Ascending aorta (tissue), 2 donors: ENCODE measurements at places on chromosomes 4 and X.

DNA sequence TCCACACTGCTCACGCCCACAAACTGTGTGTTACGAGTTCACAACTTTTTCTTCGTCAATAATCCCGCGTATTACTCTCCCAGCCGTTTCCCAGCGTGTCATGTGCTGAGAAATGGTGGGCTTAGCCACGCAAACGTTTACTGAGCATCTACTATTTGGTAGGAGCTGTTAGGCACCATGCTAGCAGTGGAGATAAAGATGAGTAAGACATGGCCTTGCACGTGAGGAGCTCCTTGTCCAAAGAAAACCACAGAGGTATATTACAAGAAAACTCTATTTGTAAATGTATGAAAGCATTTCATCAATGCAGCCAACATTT lies 821 bp upstream of the TMEM128 start:
- DNase-seq = no peak

- DNase-seq = peak; percentile 64
Observed at GRCh38 chrX:129654652-129655546, at the start of gene APLN. APLN (minus strand) TSS chrX:129654956; CDS start chrX:129654630, 326 bp downstream.

DNA sequence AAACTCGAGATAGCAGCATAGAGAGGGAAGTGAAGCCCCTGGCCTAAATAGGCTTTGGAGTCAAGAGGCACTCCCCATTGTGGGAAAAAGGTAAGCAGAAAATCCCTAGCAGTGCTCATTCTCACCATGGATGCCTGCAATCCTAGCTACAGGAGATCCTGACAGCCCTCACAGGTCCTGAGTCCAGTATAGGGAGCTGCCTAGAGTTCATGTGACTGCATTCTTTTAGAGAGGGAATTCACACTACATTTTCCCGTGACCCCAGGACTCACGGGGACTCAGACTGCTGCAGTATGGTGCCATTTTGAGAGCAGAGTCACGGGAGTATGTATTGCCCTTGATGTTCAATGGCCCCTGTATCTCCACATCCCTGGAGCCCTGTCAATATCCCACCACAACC lies 82.4 kb downstream of the MAGED1 start:
- DNase-seq = no peak

DNA sequence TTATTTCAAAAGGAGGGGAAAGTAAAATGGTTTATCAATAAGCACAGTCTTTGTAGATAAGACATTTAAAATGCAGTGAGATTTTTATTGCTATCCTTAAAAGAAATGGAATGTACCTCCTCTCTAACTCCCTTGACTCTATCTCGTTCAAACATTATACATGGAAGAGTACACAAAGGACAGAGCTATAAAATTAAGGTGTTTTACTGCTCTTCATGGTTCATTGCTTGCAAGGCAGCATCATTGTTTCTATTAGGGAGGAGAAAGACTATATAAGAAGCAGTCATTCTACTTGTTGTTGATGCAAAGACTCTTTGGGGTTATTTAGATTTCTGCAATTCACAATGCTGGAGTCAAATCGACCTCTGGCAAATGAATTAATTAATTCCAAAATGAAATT lies 380.2 kb upstream of the NDST3 start:
- DNase-seq = no peak

DNA sequence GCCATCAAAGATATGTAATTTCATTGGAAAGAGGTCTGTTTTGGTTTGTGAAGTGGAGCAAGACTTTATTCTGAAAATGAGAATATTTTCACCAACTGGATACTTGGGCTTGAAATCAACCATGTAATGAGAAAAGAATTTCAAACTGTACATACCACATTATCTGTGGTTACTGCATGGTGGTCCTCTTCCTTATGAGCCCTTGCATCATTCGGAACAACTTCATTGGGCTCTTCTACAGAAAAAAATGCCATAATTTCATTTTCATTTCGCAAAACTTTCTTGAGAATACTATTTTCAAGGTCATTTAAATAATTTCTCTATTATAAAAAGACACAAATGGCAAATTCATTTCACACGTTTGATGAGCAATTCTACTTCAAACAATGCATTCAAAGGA lies 148.6 kb upstream of the RPS6KA6 start:
- DNase-seq = no peak
